ENCODE measurements at places on chromosomes 4 and X. TPM values are rescaled to one million over a fixed set of nuclear protein-coding genes. Genes with fewer than 3 reads are reported as not detected.

GRCh38 chr4:27414887-27415731 is 554.5 kb downstream of the STIM2 start:
- H3K27me3 ChIP-seq, result no peaks in the 10 kb centered on the region
- no peak overlapping the region for H3K4me3 ChIP-seq
- peaks cover 3% of the 10 kb centered on the region for H3K4me1 ChIP-seq
- H3K27ac ChIP-seq, result no peak overlapping the region
- peaks cover 21% of the 10 kb centered on the region for H3K36me3 ChIP-seq

DNA sequence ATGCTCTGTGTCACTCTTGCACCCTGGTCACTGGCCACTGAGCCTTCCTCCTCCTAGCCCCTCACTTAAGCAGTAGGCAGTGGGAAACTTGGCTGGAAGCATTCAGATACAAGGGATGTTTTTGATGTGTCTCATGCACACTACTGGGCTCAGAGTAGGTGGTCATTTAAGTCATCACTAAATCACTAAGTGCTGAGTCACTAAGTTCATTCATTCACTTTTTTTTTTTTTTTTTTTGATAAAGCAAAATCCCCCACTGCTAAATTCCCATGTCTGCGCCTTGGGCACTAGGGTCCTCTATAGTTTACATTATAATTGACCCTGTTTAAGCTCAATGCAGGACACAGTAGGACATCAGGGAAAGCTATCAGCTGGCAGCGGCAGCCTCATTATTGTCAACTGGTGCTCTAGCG is 182.4 kb upstream of the MBNL3 start:
- H3K27ac ChIP-seq, result no peak overlapping the region
- no peaks in the 10 kb centered on the region for H3K27me3 ChIP-seq
- no peak overlapping the region for H3K4me3 ChIP-seq
- peaks cover 2% of the 10 kb centered on the region for H3K4me1 ChIP-seq
- no peak for DNase-seq
- no peaks in the 10 kb centered on the region for H3K36me3 ChIP-seq

FAM13A gene
- total RNA-seq, result 51.2 TPM

- H3K27me3 ChIP-seq, result no peaks in the 10 kb centered on the region
- no peak overlapping the region for H3K4me3 ChIP-seq
- H3K4me1 ChIP-seq, result peaks cover 4% of the 10 kb centered on the region
- DNase-seq, result no peak
- H3K36me3 ChIP-seq, result no peaks in the 10 kb centered on the region
Observed at GRCh38 chrX:130280901-130281300, 12.2 kb upstream of the ZNF280C start.

Data from glutamatergic neuron (in vitro differentiated cells).